ENCODE measurements at places on chromosomes 7 and 10.

DNA sequence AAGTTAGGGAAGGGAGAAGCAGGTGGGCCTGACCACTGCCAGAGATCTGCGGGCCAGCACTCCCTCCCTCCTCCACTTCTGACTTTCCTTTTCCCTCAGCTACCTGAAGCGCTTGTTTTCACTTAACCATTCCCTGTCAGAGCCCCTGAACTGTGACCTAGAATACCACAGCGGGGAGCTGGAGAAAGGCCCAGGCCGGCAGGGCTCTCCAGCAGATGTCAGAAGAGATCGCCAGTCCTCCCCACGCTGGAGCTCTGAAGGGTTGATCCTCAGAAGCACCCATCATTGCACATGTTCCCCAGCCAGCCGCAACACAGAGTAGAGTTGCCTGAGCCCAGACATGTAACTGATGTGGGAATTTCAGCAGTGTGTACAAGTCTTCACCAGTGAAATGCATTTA lies 44.4 kb upstream of the GAD2 start:
- DNase-seq: no peak

DNA sequence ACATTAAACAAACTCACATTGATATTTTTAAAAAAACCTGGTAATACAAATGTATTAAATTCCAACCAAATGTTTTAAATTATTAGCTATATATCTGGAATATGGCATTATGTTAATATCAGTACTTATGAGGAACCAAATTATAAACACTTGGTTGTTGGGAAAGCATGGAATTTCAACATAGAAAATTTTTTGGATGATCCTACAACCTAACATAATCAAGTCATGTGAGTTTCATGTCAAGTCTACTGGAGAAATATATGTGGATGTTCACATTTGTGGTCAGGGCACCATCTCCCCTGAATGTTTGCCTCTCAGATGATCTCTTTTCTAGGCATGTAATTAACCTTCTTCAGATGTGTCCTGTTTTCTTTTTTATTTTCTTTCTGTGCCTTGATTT lies 5.2 kb upstream of the POT1 start:
- no peak for DNase-seq

- DNase-seq: no peak
These were observed 218.1 kb downstream of the WDR11 start for GRCh38 chr10:121069061-121069850.

DNA sequence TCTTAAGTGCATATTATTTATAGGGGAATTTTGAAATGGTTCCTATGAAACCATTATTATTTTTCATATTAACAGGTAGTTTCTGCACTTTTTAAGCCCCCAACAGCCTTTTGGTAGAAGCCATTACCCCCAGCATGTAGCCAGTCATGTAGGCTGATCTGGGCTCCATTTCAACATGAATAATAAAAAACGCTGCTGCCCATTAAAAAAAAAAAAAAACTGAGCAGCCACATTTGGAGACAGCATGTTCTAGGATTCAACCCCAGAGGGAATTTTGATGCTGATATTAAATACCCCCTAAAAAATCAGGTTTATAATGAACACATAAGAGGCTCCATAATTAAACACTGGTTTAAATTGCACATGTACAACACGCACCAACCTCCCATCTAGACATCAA lies 181.3 kb downstream of the RTKN2 start:
- no peak for DNase-seq

Measured in HCEC 1CT (cell line).